ENCODE measurements at places on chromosomes 3 and 15. TPM values are rescaled to one million over a fixed set of nuclear protein-coding genes. Genes with fewer than 3 reads are reported as not detected.

- no peaks in the 10 kb centered on the region for H3K4me1 ChIP-seq
- DNase-seq, result no peak
- no peak overlapping the region for H3K4me3 ChIP-seq
- H3K36me3 ChIP-seq, result no peaks in the 10 kb centered on the region
- no peak overlapping the region for H3K27ac ChIP-seq
Measured at GRCh38 chr3:193174140-193174539, 66.9 kb upstream of the PLAAT1 start.

Gene TRAT1
- total RNA-seq, result not detected

- H3K27ac ChIP-seq, result no peak overlapping the region
- H3K4me1 ChIP-seq, result no peaks in the 10 kb centered on the region
- no peaks in the 10 kb centered on the region for H3K27me3 ChIP-seq
- no peaks in the 10 kb centered on the region for H3K36me3 ChIP-seq
- H3K4me3 ChIP-seq, result no peak overlapping the region
- no peak for DNase-seq
Measured at GRCh38 chr3:18562364-18563154, 137.4 kb upstream of the SATB1 start.

DNA sequence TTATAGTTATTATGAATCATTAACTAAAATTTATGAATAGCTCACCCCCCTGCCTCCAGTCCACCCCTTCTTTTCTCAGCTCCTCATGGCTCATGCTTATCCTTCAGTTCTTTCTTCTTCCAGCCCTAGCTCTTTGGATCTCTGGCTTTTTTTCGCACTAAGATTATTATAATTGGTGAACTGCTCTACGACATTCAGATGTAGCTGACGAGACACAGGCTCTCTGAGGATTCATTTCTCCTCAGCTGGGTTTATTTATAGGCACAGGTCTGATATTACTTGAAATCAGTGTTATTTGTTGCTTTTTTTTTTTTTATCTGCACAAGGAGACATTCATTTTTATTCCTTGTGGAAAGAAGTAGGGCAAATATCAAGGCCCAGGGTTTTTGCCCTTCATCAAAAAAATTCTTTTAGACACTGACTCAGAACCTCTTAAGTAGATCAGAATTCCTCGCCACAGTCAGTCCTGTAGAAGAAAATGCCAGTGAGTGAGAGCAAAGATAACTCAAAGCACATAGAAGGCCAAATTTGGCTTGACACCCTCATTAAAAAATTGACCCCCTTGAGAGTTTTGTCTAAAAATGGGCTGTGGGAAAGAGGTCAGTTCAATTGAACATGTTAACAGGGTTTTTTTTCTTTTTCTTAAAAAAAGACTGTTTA lies 106.6 kb downstream of the MYH15 start:
- no peak overlapping the region for H3K27ac ChIP-seq
- DNase-seq, result no peak
- H3K27me3 ChIP-seq, result no peaks in the 10 kb centered on the region
- no peak overlapping the region for H3K4me3 ChIP-seq

Gene THPO
- 1.8 TPM for total RNA-seq

DNA sequence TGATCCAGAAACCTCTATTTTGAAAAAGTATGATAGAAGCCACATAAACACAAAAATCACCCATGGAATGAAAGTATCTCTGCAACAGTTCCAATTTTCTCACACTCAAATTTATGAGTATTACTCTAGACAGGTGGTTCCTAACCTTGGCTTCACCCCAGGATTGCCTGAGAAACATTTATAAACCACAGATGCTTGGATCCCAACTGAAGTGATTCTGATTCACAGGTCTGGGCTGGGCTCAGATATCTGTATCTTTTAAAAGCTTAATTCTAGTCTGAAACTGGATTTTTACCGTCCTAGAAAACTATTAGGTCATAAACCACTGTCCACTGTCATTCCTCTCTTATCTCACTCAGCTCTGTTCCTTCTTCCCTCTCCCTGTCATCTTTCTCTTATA lies 7.4 kb upstream of the SST start:
- no peaks in the 10 kb centered on the region for H3K4me1 ChIP-seq
- H3K4me3 ChIP-seq, result no peak overlapping the region
- H3K27ac ChIP-seq, result no peak overlapping the region
- H3K36me3 ChIP-seq, result no peaks in the 10 kb centered on the region
